Effector CD4-positive, alpha-beta T cell (primary cell): ENCODE measurements at places on chromosomes 1 and 21.

DNA sequence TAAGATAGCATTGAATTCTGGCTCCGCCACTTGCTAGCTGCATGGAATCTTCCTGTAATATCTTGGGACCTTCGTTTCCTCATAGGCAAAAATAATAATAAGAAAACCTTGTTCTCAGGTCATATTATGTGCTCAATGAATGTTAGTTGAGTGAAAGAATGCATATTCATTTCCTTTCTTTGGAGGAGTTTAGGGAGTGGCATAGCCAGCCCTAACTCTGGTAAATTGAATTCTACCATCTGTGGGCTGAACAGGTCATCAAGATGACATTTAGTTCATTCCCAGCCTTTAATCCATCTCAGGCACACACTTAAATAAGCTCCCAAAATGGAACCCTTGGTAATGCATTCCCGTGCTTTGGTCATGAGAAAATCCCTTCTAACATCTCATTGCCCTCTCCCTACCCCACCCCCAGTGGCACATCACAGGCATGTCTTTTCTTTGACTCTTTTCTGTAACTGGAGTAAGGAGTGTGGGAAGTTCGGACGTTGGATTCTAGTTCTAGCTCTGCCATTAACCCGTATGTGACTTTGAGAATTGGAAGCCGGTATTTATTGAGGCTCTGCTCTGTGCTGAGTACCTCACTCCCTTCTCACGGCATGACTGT, 13.2 kb upstream of the MYOG start:
- DNase-seq: no peak

GRCh38 chr1:12505639-12506280, 112.2 kb downstream of the DHRS3 start:
- DNase-seq: no peak

DNA sequence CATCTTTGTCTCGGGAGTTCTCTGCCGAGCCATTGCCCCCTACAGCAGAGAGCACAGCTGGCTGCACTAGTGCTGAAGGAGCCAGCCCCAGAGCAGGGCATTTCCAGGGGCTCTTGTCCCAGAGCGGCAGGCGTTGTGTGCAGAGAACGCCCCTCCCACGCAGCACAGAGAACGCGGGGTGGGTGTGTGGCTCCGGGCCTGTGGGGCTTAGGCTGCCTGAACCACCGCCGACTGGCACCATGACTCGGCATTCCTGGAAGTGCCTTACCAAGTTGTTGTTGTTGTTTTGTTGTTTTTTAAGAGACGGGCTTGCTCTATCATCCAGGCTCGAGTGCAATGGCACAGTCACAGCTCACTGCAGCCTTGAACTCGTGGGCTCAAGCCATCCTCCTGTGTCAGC, 15.8 kb upstream of the DIP2A start:
- DNase-seq: no peak

GRCh38 chr21:37749132-37749531, 167.1 kb downstream of the KCNJ6 start:
- DNase-seq: no peak

DNA sequence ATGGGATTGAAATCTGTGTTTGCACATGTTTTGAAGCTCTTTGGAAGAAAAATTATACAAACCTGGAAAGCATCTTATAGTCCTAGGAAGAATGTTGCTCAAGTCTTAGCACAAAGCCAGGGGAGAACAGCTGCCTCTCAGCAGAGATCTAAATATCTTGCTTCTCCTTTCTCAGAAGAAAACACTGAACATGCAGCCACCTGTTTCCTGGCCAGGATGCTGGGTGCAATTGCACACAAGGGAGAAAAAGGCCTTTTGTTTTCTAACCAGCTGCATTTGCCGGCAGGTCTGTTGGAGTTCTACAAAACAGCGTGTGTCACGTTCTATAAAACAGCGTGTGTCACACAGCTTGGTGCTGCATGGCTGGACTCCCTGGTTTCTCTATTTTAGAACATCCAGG, 259.6 kb upstream of the PLD5 start:
- no peak for DNase-seq

- DNase-seq: no peak
These were observed 587.7 kb downstream of the PTPRU start for GRCh38 chr1:29824025-29824424.

DNA sequence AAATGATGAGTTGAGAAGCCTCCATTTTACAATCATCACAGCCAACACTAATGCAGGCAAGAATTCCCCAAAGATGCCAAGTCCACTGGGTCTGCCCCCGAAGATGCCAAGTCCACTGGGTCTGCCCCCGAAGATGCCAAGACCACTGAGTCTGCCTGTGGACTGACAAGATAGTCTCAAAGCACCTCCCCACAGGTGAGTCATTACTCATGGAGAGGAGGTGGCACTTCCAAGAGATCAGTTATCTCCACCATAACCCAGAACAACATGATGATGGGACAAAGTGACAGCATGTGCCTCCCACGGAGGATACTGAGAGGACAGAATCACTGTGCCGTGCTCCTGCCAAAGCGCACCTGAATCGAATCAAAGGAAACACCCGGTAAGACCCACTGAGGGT, 4.8 kb downstream of the PTTG1IP start:
- DNase-seq: no peak

DNA sequence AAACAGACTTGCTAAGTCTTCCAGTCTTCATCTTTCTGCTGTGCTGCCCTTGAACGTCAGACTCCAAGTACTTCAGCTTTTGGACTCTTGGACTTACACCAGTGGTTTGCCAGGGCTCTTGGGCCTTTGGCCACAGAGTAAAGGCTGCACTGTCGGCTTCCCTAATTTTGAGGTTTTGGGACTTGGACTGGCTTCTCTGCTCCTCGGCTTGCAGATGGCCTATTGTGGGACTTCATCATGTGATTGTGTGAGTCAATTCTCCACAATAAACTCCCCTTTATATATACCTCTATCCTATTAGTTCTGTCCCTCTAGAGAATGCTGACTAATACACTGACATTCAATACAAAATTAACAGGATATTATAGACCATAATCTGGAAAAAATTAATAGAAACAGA, 628.1 kb downstream of the PLPP3 start:
- no peak for DNase-seq

DNA sequence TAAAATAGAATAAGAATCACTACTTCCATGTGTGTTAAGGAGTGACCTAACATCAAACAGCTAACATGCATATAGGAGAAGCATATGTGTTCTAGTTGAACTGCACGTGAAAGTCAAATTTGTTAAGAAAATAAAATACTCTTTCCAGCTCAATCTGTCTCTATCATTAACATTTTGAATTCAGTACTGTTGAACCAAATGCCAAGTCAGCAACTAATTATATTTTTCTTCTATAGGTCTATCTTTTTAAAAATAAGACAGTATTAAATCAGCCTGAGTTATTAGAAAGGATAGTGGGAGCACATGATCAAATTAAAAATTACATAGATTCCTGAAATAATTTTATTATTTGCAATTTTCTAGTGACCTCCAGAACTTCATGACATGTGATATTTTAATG, 141.8 kb downstream of the NRIP1 start:
- no peak for DNase-seq

DNA sequence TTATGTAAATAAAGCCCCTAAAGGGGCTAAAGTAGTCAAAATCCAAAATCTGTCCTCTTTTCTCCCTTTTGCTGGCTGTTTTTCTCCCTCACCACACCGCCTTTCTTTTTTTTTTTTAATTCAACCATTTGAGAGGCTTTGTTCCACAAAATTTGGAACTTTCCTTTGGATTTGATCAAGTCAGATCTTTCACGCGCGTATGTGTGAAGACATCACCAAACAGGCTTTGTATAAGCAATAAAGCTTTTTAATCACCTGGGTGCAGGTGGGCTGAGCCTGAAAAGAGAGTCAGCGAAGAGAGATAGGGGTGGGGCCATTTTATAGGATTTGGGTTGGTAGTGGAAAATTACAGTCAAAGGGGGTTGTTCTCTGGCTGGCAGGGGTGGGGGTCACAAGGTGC, 5.3 kb upstream of the HPDL start:
- no peak for DNase-seq

- DNase-seq: no peak
These were observed 1.1 kb downstream of the LGALS8 start for GRCh38 chr1:236524895-236525184.

DNA sequence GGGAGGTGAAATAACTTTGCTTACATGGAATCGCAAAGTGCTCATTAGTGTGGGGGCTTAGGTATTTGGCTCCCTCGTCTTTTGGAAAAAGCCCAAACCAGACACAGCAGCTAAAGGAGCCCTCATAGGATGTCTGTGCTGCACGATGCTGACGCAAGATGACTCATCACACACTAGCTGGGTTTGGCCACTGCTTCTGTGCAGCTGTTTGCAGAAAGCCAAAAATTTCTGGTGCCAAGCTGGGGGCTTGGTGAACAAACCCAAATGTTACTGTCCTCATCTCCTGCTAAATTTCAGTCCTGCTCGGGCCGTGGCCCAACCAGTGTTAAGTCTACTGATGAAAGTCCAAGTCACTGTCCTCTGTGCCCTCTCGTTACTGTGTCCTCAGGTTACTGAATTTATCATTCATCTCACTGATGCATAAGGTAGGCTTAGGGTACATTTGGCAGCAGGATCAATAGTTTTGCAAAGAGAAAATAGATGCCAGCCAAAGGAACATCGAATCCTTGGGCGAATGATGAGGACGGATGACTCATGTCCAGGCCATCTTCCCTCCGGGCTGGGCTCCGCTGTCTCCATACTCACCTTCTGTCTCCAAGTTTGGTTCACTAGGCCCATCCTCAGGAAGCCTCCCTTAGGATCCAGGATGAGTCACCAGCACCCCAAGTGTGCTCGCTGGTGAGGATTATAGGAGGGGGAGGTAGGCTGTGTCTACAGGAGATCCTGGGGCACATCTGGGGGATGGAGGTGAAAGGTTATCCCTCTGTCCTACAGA, 177.7 kb downstream of the ADSS2 start:
- no peak for DNase-seq

GRCh38 chr1:68128157-68128556, 77.7 kb upstream of the DIRAS3 start:
- no peak for DNase-seq

DNA sequence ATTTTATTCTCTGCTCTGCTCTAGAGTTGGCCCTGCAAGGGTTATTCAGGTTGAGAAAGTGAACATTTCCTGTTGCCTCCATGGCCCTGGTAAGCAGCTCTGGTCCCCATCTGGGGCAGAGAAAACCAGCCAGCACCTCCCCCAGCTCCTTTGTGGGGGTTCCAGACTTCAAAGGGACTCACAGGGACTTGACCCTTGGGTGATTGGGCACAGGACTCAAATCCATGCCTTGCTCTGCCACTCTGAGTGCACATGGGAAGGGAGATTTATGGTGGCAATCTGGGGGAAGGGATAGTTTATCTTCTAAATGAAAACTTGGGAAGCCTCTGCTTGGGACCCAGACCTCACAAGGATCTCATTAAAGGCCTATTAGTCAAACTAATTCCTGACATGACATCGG, 212.8 kb downstream of the FOXD2 start:
- DNase-seq: no peak

GRCh38 chr1:74587888-74588287, 75.5 kb upstream of the LRRC53 start:
- DNase-seq: no peak

DNA sequence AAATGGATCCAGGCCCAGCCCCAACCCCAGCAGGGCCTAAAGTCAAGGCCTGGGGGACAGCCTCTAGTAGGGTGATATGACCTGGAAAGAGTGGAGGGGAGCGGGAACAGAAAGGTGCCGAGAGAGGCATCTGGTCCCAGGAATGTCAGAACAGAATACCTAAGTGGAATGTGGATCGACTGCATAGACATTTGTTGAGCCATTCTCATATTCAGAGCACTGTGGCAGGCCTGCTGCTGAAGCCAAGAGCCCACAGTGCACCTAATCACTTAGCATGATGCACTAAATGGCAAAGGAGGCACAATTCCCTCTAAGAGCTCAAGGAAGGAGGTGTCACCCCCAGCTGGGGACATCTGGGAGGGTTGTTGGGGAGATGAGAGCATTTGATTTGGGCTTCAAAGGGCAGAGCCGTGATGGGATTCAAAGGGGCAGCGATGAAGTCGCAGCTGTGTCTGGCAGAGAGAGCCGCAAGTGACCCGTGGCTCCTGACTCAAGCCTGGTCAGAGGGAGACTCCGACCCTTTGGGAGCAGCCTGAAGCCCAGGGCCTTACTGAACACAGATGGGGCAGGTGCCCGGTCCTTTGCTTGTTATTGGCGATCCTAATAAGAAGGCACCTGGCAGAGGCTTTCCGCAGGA, 8.6 kb upstream of the PKP1 start:
- no peak for DNase-seq

- no peak for DNase-seq
These were observed 18.3 kb upstream of the RNU1-4 start for GRCh38 chr1:16721871-16722641.
